Choroid plexus epithelial cell (primary cell): ENCODE measurements at places on chromosomes 6 and 20.
A peak's percentile ranks its signal among the peaks of the same experiment; 100 is the strongest.

DNA sequence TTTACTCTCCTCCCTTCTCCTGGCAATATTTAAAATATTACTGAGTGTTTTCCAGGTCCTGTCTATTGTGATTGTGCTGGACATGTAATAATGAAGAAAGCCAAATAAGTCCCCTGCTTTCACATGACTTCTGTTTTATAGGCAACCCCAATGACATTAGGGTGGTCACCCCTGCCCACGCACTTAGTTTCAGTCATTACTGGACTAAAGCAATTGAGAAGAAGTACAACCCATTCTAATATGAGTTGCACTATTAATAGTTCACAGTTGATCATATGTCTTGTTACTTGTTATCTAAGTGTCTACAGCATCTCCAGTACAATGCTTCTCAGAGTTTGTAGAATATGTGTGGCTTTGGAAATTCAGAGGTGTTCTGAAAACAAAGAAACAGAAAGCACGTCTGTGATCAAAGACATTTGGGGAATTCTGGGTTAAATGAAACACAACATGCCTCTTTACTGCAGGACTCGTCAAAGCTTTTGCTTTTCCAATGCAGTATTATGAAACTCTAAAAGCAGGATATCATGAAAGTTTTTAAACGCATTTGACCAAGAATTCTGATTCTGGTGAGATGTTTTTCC, 789.5 kb downstream of the DHX35 start:
- no peak for DNase-seq

- peak; percentile 49 for DNase-seq
These were observed 23.8 kb upstream of the POLR1H start for GRCh38 chr6:30037182-30037788.

- no peak for DNase-seq
These were observed 30.9 kb downstream of the LBP start for GRCh38 chr20:38377039-38377685.

DNA sequence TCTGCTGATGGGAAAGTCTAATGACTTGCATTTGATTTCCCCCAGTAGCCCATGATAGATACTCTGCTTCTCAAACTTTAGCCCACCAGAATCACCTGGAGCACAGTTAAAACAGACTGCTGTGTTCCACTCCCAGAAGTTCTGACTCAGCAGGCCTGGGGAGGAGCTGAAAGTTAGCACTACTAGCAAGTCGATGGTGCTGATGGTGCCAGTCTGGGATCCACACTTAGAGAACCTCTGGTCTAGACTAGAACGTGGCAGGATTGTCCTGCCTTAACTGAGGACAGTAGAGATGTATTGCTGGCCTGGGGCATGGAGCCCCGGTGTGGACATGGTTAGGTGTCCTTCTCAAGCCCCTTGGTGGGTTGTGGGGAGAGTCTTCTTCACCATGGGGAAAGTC, 8.7 kb downstream of the TOX2 start:
- no peak for DNase-seq

DNA sequence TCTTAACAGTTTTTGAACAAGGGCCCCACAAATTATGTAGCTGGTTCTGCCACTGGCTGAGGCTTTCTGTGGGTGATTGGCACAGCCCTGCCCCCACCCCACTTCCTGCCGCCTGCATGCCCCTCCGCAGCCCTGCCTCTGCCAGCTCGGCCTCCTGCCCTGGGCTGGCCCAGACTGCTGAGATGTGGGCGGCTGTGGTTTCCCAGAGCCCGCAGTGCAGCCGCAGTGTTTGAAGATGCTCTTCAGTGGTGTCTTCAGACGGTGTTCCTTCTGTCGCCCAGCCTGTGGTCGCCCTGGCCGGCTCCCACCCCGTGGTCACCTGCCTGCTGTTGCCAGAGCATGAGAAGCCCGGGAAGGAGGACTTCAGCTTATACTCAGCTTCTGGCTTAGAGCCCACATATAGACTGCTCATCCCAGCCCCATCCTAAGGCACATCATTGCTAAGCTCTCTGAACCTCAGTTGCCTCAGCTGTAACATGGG, 154.3 kb downstream of the VEGFA start:
- peak; percentile 30 for DNase-seq
